ENCODE measurements at places on chromosomes 6 and 20.
A peak's percentile ranks its signal among the peaks of the same experiment; 100 is the strongest.

DNA sequence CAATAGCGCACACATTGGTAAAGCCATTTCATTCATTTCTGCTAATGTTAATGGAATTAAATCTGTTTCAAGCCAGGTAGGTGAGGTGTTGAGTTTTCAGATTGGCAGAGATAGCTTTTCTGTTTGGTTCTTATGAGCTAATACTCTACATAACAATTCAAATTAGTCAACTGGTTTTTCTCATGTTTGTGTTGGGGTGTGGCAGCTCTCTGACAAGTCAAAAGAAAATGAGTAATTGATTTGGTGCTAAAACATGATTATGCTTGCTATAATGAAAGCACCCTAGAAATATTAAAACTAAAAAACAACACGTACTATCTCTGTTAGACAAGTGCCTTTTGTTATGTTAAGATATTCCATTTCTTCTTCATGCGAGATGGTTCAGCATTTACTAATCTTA, 13.6 kb downstream of the PPP1R14C start:
- DNase-seq: no peak

GRCh38 chr6:3518356-3519190, 61.7 kb upstream of the SLC22A23 start:
- peak; percentile 43 for DNase-seq

DNA sequence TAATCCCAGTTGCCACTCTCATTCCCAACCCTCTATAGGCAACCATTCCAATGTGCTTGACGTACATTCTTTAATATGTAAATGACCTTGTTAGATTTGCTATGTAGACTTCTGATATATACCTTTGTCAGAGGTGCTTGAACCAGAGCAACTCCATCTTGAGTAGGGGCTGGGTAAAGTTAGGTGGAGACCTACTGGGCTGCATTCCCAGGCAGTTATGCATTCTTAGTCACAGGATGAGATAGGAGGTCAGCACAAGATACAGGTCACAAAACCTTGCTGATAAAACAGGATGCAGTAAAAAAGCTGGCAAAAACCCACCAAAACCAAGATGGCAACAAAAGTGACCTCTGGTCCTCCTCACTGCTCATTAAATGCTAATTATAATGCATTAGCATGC, 8.3 kb upstream of the HM13 start:
- DNase-seq: no peak

DNA sequence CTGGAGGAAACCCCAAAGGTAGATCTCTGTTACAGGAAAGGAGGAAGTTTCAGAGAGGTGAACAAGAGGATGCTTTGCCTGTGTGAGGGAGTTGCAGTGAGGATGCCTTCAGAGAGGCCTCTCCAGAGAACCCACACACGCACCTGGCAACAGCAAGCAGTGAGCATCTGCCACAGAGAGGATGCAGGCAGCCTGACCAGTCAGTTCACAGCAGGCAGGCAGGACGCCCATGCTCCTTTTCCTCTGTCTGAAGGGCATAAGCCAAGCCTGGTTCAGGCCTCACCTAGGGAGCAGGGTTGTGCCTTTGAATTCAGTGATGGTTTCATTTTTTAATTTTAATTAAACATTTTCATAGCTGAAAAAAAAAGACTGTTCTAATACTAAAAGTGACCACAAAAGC, 346.0 kb upstream of the MARCKS start:
- DNase-seq: no peak

- no peak for DNase-seq
These were observed 162.5 kb upstream of the CITED2 start for GRCh38 chr6:139536751-139537617.

DNA sequence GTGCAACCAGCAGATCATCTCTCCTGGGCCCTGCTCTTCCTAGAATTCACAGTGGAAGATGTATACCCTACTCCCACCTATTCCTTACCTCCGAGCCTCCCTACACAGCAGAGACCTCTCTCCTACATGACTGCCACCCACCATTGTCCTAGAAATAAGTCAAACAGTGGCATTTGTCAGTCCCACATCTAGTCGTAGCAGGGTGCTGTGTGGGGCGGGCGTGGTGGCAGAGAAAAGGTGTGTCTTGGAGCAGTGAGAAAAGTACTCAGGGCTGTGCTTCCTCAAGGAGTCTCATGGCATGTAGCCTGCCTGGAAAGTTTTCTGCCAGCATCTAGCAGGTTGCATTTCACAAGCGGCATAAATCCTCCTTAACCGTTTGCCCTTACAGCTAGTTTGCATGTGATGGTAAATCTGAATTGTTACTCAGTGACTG, 59.4 kb upstream of the PTGIS start:
- no peak for DNase-seq

GRCh38 chr20:44448753-44449546, 26.7 kb upstream of the TTPAL start:
- peak; percentile 79 for DNase-seq

DNA sequence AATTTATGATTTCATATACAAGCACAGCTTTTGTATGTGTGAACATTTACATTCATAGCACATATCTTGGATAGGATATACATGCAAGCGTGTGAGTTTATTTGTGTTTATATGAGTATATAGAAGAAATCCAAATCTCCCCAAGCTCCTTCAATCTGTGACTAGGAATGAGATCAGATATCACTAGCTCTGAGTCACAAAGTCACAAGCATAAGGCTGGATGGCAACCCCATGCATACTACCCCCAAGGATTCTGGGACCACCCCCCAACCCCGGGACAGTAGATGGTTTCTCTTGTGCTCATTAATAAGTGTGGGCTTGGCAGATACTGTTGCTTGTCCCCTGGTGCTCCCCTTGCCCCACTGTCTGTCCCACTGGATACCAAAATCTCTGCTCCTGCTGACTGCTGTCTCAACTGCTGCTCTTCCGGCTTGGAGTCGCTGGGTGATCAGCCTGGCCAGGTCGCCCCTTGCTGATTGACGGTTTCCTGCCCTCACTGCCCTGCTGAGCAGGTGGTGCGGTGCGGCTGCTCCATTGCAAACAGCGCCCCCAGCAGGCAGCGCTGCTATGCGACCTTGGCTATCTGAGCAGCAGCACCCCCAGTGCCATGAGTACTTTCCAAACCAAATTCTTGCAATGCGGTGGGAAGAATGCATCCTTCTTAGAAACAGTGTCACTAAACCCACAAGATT, 279.4 kb downstream of the CD83 start:
- peak; percentile 95 for DNase-seq

- no peak for DNase-seq
These were observed 220.1 kb downstream of the BCAS1 start for GRCh38 chr20:53850319-53850718.

Measured in H9 (cell line).